ENCODE measurements at places on chromosomes 4 and X.

DNA sequence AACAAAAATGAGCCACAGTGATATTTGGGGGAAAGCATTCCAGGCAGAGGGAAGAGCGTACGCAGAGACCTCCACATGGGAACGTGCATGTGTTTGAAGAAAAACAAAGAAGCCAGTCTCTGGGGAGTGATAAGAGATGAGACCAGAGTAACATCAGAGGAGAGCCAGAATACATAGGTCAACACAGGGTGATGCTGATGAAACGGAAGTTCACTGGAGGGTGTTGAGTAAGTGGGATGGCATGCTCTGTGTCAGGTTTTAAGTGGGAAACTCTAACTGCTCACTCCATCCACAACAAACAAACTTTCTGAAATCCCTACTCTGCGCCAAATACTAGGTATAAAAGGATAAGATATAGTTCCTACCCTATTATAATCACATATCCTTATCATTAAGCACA is 110.0 kb downstream of the ARHGAP6 start:
- no peak for DNase-seq

DNA sequence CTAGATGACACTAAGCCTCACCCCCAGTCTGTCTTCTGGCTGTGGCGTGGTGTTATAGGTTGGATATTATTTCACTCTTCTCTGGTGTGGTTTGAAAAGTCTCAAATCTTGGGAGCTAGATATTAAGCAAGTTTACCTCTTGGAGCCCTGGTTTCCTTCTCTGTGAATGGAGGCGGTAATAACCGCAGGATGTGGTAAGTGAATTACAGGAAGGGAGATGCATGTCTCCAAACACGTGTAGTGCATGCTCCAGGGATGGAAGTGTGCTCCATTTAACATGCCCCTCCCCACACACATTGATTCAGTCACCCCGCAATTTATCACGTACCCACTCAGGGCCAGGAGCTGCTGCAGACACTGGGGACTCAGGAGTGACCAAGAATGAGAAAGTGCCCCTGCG is 4.9 kb downstream of the ZNF275 start:
- DNase-seq, result no peak

DNA sequence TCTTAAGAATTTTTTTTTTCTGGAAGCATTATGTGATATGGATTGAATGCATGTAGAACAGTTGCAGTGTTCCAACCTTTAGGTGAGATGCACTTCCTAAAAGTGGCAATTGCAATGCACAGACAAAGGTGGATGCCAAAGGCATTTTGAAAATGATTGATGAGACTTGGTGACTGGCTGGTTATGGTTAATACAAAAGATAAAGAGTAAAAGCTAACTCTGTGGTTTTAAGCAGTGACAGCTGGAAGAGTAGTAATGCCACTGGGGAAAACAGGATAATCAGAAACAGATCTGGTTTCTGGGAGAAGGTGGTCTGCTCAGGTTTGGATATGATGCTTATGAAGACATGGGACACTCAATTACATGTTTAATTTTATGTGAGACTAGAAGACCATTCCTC is 345.6 kb downstream of the RPA4 start:
- no peak for DNase-seq

- no peak for DNase-seq
Observed at GRCh38 chr4:141833209-141833608, 196.8 kb downstream of the IL15 start.

GRCh38 chrX:8037593-8038348 is 110.6 kb upstream of the PNPLA4 start:
- no peak for DNase-seq

DNA sequence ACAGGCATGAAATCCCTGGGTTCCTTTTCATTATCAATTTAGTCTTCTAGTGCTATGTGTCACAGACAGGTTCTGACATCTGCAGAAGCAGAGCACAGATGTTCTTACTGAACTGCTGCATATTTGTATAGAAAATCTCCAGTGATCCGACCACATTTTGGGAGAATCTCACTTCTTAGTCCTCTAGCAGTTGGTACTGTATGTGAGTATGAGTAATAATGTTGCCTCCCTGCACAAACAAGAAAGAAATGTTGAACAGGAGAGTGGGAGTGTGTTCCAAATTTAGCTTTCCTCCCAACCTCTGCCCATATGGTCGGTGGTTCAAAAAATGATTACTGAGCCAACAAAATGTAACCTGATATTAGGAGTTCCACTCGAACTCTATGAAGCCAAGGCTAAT is 165.3 kb upstream of the GPC4 start:
- DNase-seq, result no peak

- DNase-seq, result no peak
Observed at GRCh38 chrX:129653971-129654651, 645 bp downstream of the APLN start.

GRCh38 chr4:127209580-127210095 is 423.1 kb upstream of the INTU start:
- no peak for DNase-seq

DNA sequence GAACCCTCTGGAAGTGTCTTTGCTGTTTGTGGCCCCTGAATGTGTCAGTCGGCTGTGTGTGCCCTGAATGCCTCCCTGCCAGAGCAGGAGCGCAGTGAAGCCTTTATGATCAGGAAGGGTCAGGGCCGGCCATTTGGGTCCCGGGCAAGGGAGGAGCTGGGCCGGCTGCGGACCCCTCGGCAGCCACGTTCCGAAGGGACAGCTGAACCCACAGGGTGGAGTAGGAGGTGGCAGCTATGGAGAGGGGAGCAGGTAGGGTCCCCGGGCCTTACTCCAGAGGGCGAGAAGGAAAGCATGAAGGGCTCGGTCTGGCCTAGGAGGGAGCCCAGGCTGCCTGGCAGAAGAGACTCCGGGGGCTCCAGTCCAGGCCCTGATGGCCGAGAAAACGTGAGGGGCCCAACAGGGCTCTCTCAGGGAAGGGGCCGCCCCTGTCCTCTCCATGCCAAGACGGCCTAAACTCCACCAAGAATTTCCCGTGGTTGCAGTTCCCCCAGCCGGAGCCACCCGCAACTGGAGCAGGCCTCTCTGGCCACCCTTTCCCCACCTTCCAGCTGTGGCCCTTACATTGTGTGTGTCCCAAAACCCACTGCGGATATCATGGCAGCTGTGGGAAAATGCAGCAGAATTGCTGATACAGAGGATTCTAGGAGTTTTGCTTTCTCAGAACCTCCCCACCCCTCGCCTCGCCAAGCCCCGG is 182.2 kb upstream of the STK26 start:
- no peak for DNase-seq

DNA sequence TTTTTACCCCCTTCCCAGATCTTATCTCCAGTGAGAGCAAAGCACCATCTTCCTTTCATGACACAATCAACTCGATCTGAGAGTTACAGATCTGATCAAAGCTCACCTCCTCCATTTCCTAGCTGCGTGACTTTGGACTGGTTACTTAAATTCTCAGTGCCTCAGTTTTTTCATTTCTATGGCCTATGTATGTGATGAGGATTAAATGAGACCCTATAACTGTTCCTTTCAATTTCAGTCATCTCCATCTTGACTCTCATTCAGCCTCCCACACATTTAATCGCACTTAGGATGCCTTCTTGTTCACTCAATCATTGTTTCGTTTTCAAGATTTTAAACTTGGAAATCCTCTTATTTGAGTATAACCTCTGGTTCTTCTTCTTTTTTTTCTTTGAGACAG is 20.1 kb upstream of the CXCR3 start:
- no peak for DNase-seq

DNA sequence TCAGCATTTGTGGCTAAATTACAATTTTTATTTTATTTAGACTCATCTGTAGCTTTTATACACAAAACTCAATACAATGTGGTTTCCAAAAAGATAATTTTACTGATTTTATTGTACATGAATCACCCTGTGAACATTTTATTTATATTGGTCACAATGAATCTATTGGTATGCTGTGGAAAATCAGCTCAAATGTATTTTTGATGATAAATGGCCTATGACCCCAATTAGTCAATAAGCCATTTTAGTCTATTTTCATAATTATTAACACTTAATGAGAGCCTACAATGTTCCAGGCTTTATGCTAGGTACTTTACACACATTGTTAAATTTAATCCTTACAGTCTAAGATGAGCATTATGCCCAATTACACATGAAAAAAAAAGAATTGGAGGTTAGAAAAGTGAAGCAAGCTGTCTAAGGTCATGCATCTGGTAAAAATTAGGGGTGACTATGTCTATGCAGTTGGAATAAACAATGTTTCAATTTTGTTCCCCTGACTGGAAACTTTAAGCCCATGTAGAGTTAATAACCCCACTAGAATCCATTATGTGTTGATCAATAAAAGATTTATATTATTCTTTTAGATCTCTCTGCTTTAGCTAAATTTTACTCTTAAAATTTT is 344.7 kb downstream of the PABPC4L start:
- no peak for DNase-seq

- no peak for DNase-seq
Observed at GRCh38 chrX:14926471-14926870, 53.2 kb downstream of the MOSPD2 start.

DNA sequence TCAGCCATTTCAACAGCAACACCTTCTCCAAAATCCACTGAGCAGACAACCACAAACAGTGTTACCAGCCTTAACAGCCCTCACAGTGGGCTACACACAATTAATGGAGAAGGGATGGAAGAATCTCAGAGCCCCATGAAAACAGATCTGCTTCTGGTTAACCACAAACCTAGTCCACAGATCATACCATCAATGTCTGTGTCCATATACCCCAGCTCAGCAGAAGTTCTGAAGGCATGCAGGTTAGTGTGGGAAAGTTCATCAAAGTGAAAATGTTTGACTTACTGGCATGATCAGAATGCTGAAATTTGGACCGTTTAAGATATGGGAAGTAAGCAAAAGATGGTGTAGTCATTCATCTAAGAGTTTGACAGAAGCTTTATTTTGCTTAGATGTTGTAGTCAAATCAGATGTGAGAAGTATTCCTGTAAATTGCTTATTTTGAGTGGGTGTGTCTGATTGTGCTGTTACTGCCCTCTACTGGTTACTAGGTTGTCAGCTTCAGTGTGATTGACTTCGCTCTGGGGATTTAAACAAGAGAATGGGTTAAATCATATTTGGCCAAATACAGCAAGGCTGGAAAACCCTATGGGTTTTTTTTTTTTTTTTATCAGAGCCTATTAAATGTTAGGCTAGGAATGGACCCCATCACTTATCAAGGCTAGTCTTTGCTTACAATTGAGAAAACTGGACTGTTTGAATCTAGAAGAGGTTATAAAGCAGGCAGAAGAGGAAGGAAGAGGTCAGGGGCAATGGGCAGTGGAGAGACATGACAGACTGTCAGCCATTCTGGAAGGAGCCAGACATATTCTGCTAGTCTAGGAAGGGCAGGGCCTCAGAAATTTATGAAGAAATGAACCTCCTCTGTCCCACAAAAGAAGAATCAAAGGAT is 130.3 kb downstream of the DIPK2B start:
- peak; percentile 40 for DNase-seq

DNA sequence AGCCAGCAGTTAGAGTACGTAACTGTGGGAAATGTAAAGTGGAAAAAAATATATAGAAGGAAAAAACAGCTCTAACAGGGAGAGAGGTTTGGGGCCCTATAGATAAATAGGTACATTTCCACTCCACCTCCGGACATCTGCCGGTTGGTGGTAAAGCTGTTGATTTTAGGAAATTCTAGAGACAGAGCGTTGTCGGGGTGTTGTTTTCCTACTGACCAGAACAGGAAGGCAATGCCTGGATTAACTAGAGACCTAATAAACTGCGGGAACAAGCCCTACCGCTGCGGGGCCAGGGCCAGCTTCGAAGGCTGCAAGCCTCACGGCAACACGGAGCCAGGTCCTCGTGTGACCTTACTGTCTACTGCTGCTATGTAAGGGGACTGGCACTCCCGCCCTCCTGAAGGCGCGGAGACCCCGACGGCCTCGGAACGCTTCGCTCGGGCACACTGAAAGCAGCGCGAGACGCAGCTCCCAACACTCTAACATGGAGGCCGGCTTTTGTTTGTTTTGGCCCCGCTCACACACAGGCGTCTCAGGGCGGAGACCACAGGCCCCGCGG is 702 bp upstream of the CDKN2AIP start:
- peak; percentile 13 for DNase-seq

- DNase-seq, result no peak
Observed at GRCh38 chrX:47743504-47743903, 84.5 kb upstream of the UXT start.

DNA sequence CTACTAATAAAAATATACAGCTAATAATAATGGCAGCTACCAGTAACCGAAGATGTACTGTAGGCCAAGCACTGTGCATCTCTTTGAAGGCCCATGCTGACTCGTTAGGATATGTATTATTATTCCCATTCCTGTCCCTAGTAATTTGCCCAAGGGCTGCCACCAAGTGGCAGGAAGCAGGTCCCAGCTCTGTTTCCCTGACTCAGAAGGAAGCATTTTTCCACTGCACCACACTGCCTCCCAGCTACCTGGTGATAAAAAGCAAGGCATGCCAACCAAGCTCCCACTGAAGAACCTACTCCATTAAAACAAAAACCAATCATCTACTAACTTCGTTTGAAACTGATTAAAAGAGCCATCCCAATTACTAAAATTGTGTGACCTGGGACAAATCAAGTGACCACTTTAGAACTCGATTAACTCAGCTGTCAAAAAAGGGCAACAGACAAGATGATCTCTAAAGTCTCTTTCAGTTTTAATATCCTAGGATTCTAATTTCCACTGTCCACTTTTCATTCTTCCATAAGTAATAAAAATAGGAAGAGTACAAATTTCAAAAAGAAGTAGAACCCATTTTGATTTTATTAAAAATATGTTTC is 24.3 kb upstream of the PGM2 start:
- DNase-seq, result peak; percentile 15

DNA sequence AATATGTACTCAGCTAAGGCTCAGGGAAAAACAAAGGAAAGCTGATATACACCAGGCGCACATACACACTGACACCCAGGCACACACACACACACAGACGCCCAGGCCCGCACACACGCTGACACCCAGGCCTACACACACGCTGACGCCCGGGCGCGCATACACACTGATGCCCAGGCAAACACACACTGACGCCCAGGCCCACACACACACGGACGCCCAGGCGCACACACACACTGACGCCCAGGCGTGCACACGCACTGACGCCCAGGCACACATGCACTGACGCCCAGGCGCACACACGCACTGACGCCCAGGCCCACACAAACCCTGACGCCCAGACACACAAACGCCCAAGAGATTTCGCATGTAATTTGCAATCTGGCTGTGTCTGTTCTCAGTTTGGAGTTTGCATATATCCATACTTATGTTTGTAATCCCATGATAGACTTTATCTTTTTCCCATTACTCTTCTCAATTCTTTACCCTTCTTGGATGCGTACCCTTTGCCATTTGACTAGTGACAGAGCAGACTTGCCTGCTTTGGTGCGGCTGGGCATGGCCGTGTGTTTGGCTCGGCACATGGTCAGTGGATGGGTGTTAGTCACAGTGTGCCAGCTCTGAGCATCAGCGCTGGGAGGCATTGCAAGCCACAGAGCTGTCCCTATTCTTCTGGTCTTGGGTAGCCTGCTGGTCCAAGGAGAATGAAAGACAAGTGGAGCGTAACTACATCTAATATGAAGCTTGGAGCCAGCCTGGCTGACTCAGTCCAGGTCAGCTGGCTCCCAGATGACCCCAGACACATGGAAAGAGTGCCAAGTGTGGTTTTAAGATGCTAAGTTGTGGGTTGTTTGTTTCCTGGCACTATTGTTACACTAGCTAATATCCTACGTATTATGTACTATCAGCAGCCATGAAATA is 632.4 kb upstream of the ZFP42 start:
- DNase-seq, result no peak

Measured in pulmonary artery endothelial cell (primary cell).